ENCODE measurements at places on chromosomes 13 and 19.

DNA sequence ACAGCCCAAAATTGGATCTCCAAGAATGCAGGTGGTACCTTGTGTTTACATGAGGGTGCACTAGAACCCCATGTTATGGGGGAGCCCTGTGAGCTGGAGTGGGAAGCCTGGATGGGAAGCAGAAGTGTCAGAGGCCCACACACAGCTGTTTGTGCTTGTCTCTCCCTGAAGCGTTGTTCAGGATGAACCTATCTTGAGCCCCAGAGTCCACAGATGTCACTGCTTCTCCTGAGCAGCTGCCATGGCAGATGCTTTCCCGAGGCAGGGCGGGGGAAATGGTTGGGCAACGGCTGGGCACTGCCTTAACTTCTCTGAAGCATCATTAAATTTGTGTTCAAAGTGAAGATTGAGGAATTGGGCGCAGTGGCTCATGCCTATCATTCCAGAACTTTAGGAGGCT is 17.1 kb upstream of the CHST8 start:
- DNase-seq, result no peak

- no peak for DNase-seq
These were observed 82.5 kb downstream of the DHRS12 start for GRCh38 chr13:51721496-51721895.

DNA sequence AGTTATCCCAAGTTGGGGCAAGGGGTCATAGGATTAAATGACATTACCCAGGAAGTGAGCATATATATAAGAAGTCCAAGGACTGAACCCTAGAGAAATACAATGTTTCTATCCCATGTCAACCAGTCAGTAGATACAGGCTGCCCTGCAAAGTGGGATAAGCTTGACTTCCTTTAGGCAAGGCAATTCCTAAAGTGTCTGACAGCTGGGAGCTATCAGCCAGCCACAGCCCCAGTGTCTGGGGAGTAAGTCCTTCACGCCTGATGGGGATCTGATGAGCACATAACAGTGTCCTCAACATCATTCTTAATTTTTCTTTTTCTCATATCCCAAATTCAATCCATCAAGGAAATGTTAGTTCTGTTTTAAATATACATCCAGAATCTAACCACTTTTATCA is 54.1 kb downstream of the DNAJC15 start:
- no peak for DNase-seq

- DNase-seq, result no peak
These were observed 76.8 kb upstream of the LRCH1 start for GRCh38 chr13:46476174-46476573.

DNA sequence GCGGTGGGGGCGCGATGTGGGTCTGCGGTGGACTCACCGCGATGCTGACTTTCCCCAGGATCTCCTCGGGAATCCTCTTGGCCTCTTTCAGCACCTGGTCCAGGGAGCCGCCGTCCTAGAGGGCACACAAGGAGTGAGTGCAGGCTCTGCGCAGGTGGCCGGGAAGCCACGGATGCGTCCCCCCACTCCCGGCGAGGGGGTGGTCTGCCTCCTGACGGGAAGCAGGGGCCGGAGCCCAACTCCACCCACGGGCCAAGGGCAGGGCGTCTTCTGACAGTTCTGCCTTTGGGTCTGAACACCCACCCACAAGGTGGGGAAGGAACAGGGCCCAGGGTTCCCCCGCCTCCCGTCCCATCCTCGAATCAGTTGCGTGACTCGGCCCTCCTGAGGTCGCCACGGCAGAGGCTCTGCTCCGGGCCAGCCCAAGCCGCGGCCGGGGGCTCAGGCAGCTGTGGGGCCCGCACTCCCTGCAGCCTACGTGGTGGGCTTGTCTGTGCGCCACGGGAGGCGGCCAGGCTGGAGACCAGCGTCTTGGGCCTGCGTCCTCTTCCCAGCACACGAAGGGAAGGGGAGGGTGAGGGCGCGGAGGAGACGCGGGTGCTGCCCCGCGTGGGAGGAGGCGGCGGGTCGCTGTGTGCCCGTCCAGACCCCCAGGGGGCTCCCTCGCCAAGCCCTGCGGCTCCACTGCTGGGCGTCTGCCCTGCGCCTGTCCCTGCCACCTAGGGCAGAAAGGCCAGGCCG is 21.4 kb downstream of the MAP2K2 start:
- no peak for DNase-seq

All from frontal cortex (tissue), 4 donors.